ENCODE measurements at places on chromosomes 6 and 20. TPM values are rescaled to one million over a fixed set of nuclear protein-coding genes. Genes with fewer than 3 reads are reported as not detected.

POM121L2 gene
- not detected for total RNA-seq

SCAND1 gene
- 92.7 TPM for total RNA-seq

POPDC3 gene
- not detected for total RNA-seq

ADGRF5 gene
- 3.2 TPM for total RNA-seq

CDSN gene
- total RNA-seq: not detected
